T-helper 9 cell (primary cell): ENCODE measurements at places on chromosomes 12 and 14.

DNA sequence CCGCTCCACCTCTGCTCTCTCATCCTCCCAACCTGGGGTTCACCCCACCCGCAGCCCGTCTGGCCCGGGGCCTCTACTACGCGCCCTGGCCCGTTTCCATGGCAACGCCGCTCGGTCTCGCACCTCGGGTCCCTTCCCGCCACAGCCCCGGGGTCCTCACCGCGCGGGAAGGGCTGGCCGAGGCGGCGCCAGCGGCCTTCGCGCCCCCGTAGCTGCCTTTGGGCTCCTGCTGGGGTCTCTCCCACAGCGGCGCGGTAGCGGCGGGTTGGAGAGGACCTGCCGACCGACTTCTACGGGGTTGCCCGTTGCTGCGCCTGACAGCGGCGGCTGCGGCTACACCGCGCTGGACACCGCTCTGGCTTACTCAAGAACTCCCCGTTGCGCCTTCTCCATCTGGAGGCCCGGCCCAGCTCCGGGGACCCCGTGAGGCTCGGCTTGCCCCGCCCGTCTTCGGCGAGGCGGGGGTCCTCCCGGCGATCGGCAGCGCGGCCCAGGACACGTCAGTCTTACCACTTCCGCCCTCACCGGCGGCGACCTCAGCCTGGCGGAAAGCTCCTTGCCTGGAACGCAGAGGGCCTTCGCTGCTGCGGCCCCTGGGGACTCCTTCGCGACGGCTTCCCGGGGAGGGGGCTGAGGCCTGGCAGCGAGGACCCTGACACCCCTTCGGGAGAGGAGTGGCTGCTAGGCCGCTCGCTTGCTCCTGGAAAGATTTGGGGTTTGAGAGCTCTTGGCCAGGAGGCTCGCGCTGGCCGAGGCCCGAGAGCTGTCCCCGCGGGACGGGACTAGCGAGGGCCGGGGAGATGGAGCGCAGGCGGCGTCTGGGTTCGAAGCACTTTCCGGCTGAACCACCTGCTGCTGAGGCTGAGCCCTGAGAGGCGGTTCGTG is at the start of gene TM9SF1:
TM9SF1 (minus strand) TSS at position 256 of the 885 bp plus-strand sequence. CDS start 422 bp downstream, outside the sequence.
- peak; percentile 88 for DNase-seq

DNA sequence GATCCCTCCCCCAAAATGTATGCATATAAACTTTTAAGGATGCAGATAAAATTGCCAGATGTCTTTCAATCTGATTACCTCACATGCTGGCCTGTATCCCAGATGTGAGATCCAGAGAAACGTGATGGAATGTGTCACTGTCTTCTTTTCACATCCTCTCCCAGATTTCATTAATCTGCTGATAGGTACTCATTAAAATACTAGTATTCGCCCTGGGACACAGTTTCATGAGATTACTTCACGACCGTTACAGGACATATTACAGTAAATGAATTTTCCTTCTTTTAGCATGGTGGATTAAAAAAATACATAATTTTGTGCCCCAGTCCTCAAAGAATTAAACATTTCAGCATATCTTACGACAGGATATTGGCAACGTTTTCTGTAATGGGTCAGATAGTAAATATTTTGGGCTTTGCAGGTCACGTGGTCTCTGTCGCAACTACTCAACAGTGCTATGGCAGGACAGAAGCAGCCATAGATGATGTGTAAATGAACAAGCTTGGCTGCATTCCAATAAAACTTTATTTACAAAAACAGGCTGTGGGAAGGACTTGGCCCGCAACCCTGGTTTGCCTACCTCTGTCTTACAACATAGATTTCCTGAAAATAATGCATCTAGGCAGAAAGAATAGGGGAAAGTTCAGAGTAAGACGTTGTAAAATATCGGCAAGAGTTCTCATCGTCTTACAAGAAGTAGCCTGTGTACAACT is 156.0 kb upstream of the DIO3 start:
- no peak for DNase-seq

DNA sequence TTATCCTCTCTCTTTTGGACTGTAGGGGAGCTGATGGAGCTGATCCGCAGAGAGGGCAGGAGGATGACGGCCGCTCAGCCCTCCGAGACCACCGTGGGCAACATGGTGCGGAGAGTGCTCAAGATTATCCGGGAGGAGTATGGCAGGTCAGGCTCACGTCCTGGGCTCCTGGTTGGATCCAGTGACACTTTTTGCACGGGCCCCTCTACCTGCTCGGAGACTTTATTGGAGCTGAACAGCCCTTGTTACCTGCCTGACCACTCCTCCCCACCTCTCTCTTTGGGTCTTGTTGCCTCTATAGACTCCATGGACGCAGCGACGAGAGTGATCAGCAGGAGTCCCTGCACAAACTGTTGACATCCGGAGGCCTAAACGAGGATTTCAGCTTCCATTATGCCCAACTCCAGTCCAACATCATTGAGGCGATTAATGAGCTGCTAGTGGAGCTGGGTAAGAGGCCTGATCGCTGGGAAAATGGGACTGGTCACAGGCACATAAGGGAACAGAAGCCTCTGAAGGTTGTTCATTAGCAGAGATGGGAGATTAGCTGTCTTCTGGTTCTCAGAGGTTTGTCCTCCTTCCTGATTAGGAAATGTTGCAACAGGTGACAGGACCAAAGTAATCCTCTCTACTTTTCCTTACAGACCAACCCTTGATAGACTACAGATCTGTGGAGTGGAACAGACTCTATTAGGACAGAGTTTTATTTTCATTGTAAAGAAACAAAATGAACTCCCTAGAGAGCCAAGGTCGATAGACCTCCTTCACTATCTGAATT is 718 bp downstream of the EIF2B2 start:
- no peak for DNase-seq

GRCh38 chr14:44412858-44413569 is 94.1 kb downstream of the FSCB start:
- DNase-seq: no peak

- no peak for DNase-seq
These were observed 59.3 kb upstream of the CCDC91 start for GRCh38 chr12:28130625-28131598.

GRCh38 chr12:107243341-107243740 is 150.0 kb upstream of the CRY1 start:
- no peak for DNase-seq

- DNase-seq: no peak
These were observed 25.7 kb downstream of the SPTSSA start for GRCh38 chr14:34436118-34436905.
